NCI-H146 (cell line): ENCODE measurements at places on chromosomes 1 and 21.

GRCh38 chr1:108033550-108033951 is 68.6 kb upstream of the VAV3 start:
- DNase-seq = no peak

GRCh38 chr1:150708595-150708994 is 11.6 kb upstream of the GOLPH3L start:
- no peak for DNase-seq

GRCh38 chr1:28601696-28602095 is 9.6 kb downstream of the RAB42 start:
- no peak for DNase-seq

GRCh38 chr1:100968621-100969020 is 57.0 kb downstream of the DPH5 start:
- no peak for DNase-seq

DNA sequence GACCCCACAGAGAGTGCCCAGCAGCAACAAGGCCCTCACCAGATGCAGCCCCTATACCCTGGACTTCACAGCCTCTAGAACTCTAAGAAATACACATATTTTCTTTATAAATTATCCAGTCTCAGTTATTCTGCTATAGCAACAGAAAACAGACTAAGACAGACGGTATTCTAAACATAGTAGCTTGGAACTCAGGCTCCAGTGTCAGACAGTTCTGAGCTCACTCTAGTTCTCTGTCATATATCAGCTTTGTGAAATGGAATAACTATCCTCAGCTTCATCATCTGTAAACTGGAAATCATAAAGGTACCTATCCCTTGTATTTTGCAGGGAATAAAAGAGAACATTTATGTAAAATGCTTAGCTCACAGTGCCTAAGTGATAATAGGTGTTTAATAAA is 127.4 kb downstream of the GLUL start:
- DNase-seq = no peak

DNA sequence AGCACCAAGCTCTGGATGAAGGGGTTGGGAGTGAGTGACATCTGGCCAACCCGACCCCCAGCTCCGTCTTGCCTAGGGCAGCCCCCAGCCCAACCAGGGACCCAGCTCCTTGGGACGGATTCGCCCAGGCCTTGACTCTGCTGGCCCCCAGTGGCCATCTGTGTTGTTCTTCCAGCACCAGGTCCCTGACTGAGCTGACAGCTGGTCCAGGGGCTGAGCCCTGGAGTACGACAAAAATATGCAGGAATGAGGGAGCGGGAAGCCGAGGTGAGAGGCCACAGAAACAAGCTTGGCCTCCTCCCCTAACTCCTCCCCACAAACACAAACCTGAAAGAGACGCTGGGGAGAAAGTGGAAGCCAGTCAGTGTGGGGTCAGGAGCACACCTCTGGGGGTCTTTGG is 55.0 kb upstream of the PAX7 start:
- DNase-seq = no peak

DNA sequence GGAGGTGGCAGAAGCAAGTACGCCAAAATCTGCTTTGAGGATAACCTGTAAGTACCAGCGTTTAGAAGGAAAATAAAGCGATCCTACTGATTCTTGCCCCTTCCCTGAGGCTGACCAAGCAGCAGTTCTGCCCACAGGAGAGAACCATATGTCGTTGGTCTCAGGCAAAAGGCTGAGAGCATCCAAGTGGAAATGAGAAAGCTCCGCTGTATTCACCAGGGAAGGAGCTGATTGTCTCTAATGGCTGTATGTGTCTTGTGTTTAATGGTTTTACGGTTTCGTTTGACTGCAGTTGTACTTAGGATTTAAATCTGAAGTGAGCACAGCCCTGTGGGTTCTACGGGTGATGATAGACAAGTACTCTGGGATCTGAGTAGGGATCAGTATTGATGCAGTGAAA is 21.9 kb downstream of the FAM3B start:
- DNase-seq = no peak

DNA sequence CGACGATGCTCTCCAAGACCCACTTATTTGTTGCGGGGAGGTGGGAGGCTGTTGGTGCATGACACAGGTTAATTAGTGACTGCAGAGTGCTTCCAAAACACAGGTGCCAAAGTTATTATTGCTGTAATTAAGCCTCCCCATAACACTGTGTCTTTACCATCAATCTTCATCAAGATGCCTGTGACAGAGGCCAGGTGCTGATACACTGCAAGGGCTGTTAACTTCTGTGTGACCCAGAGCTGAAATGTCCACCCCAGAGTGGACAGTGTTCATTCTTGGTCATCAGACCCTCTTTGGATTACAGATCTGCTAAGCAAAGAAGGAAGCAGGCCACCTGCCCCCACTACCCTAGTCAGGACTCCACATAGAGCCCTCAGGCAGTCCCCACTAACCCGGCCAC is 55.5 kb downstream of the CAPN8 start:
- DNase-seq = peak; percentile 35

- no peak for DNase-seq
Observed at GRCh38 chr1:85088408-85088784, 40.1 kb upstream of the MCOLN3 start.

DNA sequence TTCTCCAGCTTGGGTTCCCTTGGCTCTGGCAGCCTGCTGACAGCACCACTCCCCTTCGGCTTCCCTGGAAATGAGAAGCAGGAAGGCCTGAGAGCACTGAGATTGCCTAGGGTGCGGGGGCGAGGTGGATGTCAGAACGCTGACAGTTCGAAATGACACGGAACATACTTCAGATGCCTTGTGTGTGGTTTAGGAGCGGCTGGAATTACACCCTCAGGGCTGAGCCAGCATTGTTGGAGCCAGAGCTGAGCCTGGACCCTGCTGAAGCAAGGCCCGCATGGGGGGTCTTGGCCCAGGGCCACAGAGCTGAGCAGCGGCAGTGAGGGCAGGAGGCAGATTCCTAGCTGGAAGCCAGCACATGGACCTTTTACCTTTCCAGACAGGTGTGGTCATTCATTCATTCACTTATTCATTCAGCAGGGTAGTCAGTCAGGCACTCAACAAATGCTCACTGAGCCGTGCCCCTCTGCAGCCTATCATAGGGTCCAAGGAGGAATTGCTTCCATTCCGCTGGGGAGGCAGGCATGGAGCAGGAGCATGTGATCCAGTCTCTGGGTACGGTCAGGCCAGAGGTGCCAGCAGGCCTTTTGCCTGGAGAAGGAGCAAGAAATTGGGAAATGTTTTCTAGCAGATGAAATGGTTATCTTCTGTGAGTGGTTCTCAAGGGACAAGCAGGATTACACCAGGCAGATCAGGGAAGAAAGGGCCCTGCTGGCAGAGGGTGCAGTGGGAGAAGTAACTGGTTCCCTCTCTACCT is 6.6 kb upstream of the FOXE3 start:
- no peak for DNase-seq

GRCh38 chr21:45820171-45821091 is 161.1 kb upstream of the COL6A1 start:
- DNase-seq = peak; percentile 58

DNA sequence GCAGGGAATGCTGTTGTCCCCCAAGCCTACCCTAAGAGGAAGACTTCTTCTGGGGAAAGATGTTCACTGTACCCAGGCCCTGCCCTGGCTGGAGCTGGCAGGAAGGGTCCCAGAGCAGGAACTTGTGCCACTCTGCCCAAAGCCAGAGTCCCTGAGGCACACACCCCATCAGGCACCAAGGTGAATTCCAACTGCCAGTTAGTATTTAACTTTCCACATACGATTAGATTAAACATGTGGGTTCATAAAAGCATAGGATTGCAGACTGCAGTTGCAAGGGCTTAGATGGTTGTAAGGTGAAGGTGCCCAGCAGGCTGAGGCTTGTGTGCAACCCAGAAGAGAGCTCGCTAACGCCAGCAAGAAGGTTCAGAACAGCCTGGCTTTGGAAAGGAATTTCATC is at the start of gene KCNE2:
TSS of gene KCNE2 (plus strand) at position 274 of the 400 bp plus-strand sequence. CDS start 6,473 bp downstream, outside the sequence.
- no peak for DNase-seq

DNA sequence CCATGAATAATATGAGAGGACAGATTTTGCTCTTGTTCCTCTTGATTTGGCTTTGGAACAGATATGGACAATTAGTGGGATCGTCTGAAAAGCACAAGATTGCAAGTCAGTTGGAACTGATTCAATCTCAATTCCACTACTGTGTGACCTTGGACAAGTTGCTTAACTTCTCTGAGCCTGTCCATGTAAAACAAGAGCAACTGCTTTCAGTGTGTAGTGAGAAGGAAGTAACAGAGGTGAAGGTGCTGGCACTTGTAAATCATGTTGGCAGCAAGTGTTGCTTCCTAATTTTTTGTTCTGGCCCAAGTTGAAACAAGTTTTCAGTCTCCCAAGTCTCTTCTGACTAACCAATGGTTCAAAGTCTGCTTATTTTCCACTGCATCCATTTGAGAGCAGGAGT is 15.3 kb downstream of the INKA2 start:
- no peak for DNase-seq

DNA sequence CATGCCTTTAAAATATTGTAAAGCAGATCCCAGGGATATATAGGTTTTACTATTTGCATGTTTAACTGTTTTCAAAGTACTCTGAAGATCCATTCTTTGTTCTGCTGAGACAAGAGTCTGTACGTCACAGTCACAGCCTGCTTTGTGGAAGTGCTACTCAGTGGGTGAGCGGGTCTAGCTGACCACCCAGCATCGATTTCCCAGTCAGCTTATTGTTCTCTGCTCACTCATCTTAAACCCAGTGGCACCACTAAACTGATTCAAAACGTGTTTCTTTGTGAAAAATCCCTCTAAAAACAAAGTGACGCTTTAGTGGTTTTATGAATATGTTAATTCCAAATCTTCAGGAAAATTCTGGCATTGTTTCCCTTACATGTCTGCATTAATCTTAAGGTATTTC is 12.4 kb downstream of the PLPP3 start:
- DNase-seq = no peak

- DNase-seq = no peak
Observed at GRCh38 chr1:171901245-171901644, 59.9 kb downstream of the DNM3 start.

DNA sequence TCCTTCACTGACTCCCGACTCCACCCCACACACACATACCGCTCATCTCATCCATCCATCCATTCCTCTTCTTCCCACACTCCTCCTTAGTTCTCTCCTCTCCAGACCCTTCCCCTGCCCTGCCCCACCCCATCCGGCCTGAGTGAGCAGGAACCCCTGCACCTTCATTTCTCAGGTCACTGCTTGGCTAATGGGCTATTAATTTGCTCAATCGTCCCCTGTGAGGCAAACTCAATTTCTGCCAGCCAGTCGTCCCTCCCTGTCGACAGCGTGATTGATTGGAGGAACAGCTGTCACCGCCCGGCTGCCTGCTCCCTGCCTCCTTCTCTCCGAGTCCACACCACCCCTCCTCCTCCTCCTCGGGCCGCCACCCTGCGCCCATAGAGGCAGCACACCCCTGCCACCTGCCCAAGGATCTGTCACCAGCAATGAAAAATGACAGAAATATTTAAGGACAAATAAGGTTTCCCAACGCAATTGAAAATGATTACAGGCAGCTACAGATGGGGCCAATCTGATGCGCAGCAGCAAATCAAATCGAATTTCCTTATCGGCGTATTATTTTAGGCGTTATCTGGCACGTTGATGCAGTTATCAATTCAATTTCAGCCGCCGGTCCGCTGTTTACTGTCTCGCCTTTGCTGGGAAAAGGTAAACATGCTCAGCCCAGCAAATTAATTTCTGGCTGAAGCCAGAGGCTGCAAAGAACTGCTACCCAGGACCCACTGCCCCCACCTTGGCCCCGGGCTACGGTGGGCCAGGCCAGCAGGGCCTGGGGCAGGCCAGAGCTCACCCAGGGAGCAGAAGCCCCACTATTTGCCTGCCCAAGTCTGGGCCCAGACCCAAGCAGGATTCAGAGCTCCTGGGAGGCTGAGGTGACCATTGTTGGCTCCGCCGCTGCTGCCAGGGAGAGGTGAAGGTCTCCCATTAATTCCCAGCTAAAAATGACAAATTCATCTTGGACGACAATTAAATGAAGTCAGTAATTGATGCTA is 71.3 kb downstream of the TMEM53 start:
- DNase-seq = peak; percentile 79

GRCh38 chr1:205391386-205391785 is 30.5 kb downstream of the LEMD1 start:
- DNase-seq = no peak

- no peak for DNase-seq
Observed at GRCh38 chr1:10727751-10728232, 68.7 kb downstream of the CASZ1 start.

- DNase-seq = peak; percentile 79
Observed at GRCh38 chr1:11650331-11650991, 3.8 kb downstream of the FBXO2 start.

GRCh38 chr1:109641078-109641740 is 14.7 kb upstream of the GSTM4 start:
- DNase-seq = no peak

- DNase-seq = no peak
Observed at GRCh38 chr1:7018826-7019225, 233.6 kb downstream of the CAMTA1 start.

DNA sequence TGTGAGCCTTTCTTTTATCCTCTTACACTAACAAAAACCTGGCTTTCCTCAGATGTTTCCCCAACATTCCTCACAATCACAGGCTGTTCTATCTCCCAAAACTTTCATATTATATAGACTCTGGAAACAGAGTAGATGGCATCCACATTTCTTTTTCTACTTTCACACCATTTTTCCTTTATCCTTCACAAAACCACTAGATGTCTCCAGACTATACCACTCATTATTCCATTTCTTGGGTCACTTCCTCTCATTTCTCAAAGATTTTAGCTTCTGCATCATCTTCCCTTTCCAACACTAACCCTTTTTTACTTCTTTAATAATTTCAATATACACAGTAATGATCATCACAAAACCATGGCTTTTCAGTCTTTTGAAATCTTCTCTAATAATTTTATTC is 286.0 kb upstream of the DEPDC1 start:
- DNase-seq = no peak

DNA sequence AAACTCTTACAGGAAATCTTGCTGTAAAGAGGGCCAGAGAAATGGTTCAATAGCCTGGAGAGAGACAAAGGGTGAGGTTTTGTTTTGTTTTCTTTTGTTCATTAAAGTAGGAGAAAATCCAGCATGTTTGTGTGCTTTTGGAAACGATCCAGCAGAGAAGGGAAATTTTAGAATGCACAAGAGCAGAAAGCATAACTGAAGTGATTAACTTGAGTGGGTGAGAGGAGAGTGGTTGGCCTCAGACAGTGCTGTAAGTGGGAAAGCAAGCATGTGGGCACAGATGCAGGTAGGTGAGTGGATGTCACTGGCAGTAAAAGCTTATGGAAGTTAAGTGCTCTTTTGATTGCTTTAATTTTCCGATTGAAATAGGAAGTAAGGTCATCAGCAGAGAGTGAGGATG is 50.2 kb downstream of the EEIG2 start:
- DNase-seq = peak; percentile 7

DNA sequence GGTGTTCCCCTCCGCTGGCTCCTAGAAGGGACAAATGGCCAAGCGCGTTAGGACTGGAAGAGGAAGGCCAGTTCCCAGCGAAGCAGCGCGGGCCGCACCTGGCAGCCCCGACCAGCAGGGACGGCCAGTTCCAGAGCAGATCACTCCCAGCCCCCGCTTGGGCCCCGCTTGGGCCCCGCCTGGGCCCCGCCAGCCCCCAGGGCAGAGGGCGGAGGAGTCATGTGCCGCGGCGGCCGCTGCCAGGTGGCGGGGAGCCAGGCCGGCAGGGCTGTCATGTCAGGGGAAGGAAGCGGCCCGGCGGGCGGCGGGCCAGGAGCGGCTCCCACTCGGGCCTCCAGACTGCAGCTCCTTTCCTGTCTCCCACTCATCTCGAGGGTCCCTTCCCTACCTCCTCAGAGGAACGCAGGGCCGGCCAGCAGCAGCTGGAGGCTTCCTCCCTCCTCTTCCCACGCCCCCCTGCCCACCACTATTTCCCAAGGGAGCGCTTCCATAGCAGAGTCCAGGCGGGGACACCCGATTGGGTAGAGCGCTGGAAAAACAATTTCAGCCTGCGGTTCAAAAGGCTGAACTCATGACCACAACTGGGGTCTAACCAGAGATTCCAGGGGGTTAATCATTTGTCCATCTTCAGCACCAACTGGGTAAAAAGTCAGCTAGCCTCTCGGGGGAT is 16.5 kb downstream of the ZNF697 start:
- DNase-seq = peak; percentile 68
